ENCODE measurements at places on chromosomes 3 and 15.

DNA sequence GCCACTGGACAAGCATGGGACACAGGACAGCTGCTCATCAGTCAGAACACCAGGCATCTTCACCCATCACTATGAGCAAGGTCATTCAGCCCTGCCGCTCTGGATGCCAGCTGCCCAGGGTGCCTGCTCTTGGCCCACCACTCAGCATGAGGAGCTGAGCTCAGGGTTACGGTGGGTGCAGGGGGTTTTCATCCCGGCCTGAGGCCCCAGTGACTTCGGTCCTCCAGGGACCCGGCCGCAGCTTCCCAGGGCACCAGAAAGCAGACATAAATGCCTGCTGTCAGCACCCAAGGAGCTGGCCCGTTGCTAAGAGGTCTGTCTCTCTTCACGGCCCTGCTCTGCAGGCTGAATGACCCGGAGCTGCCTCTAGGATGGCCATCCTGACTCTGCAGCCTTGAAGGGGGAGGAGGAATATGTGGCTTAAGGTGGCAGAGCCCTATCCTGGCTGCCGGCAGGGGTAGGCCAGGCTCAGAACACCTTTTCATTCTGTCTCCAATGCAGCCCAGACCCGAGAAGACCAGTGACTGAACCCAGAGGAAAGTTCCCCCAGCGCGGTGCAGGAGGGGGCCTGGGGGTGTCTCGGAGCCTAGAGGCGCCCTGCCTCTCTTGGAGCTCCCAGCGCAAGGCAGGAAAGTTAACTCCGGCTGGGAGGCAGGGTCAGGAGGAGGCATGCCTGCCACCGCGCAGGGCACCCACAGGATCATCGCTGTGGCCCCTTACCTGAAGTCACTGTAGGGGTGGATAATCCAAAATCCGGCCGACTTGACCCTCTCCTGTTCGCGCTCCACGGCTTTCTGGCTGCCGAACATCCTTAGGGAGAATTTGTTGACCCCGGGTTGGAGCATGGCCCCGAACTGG lies 1.8 kb downstream of the HCN4 start:
- 0 out of 2 replicates have a peak, but pooled peaks cover 2% of the 10 kb centered on the region for H3K27me3 ChIP-seq
- H3K4me3 ChIP-seq, result no peak overlapping the region
- no peak for DNase-seq
- H3K27ac ChIP-seq, result no peak overlapping the region

DNA sequence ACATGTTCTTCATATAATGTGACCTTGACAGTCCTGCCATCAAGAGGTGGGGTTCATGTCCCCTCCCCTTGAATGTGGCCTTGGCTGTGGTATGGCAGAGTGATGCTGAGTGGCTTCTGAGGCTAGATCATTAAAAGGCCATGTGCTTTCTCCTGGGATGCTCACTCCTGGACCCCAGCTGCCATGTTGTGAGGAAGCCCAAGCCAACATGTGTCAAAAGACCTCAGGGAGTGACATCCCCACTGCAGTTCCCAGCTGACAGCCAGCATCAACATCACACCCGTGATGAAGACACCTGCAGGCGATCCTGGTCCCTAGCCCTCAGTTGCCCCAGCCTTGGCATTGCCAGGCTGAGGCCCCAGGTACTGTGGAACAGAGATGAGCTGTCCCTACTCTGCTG lies 36.6 kb downstream of the EBLN2 start:
- no peak overlapping the region for H3K27ac ChIP-seq
- no peaks in the 10 kb centered on the region for H3K36me3 ChIP-seq
- H3K4me3 ChIP-seq, result no peak overlapping the region
- peaks cover 17% of the 10 kb centered on the region for H3K4me1 ChIP-seq
- H3K27me3 ChIP-seq, result no peaks in the 10 kb centered on the region

GRCh38 chr3:53109190-53109589 lies 21.0 kb downstream of the RFT1 start:
- no peaks in the 10 kb centered on the region for H3K4me1 ChIP-seq
- no peaks in the 10 kb centered on the region for H3K27me3 ChIP-seq
- H3K4me3 ChIP-seq, result no peak overlapping the region
- H3K36me3 ChIP-seq, result peaks cover 18% of the 10 kb centered on the region
- DNase-seq, result no peak
- H3K27ac ChIP-seq, result no peak overlapping the region

- 0 out of 2 replicates have a peak, but pooled peaks cover 4% of the 10 kb centered on the region for H3K27me3 ChIP-seq
- H3K4me3 ChIP-seq, result no peak within 1 kb of the TSS
- H3K36me3 ChIP-seq, result no peaks in the 10 kb centered on the region
- H3K4me1 ChIP-seq, result no peaks in the 10 kb centered on the region
Measured at GRCh38 chr3:112974894-112975293, at the start of gene CD200R1. TSS of gene CD200R1 (minus strand) at chr3:112975103. CDS start at chr3:112974857, 246 bp downstream.

GRCh38 chr15:75455982-75456531 lies 4.6 kb upstream of the SIN3A start:
- peak overlapping the region; percentile 92 for H3K4me3 ChIP-seq
- no peaks in the 10 kb centered on the region for H3K27me3 ChIP-seq
- peaks cover 28% of the 10 kb centered on the region for H3K4me1 ChIP-seq

GRCh38 chr15:64698823-64699222 lies 76.6 kb downstream of the RBPMS2 start:
- H3K27me3 ChIP-seq, result no peaks in the 10 kb centered on the region
- H3K36me3 ChIP-seq, result no peaks in the 10 kb centered on the region
- H3K27ac ChIP-seq, result no peak overlapping the region
- no peak overlapping the region for H3K4me3 ChIP-seq
- DNase-seq, result no peak

Measured in HCT116 (cell line).